ENCODE measurements at places on chromosomes 3 and 15. TPM values are rescaled to one million over a fixed set of nuclear protein-coding genes. Genes with fewer than 3 reads are reported as not detected.

DNA sequence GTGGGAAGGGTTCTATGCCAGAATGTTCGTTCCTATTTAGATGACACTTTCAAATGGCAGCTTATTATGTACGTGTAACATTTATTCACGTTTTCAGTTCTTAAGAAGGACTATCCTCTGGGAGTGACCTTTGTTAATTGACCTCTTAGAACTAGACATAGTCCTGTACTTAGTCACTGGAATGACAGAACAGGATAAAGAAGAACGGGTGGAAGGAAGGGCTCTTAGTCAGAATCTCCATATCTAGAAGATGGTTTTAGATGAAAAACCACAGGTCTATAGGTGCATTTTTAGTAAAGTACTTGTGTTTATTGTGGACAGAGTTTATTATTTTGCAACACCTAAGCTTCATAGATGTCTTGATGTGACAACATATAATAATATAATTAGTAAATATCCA is 6.5 kb downstream of the METTL6 start:
- DNase-seq: no peak

DNA sequence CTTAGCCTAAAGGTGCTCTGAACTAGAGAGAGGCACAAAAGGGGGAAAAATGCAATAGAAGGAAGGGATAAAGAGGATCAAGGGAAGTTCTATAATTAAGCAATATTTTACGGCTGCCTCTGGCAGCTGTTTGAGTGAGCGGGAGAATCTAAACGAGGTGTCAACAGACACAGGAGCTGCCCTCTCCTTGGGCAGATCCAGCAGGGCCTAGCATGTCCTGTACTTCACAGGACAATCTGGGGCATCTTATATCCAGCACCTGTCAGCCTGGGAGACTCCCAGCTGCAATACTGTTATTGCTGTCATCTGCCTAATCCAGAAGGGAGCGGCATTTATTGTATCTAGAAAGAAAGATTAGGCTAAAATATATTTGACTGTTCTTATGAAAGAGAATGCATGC is 68.9 kb downstream of the WWTR1 start:
- no peak for DNase-seq

GRCh38 chr3:68751888-68752287 is 180.5 kb downstream of the TAFA4 start:
- no peak for DNase-seq

- no peak for DNase-seq
Measured at GRCh38 chr15:74782259-74783071, 585 bp downstream of the CSK start.

DNA sequence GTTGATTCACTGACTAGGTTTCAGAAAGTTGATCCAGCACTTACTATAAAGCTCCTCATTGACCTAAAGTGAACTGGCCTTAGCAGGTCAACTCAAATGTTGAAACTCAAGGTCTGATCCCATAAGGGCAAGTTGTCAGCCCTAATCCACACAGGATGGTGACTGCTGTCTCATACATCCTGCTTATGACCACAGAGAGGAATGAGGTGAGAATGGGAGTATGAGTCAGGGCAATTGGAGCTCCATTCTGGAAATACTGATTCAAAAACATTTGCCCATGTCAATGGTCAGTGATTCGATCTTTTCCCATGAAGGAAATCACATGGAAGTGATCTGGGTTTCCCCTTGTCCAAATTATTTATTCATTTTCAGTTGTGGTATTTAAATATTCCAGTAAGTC is 78.7 kb downstream of the ZNF385D start:
- no peak for DNase-seq

The EIF1B gene
- 91.3 TPM for total RNA-seq

The ANKRD63 gene
- total RNA-seq: not detected

The NANOGP8 gene
- total RNA-seq: 0.34 TPM

The TRPM1 gene
- total RNA-seq: not detected
